Tibial artery (tissue), 4 donors: ENCODE measurements at places on chromosomes 5 and 9.
A peak's percentile ranks its signal among the peaks of the same experiment; 100 is the strongest.

GRCh38 chr5:68225188-68225910, 9.8 kb downstream of the PIK3R1 start:
- no peak overlapping the region for H3K4me3 ChIP-seq
- peak; percentile 77 for DNase-seq
- H3K4me1 ChIP-seq, result no peaks in the 10 kb centered on the region
- no peak overlapping the region for H3K27ac ChIP-seq

GRCh38 chr5:125390326-125390725, 643.9 kb upstream of the ZNF608 start:
- no peaks in the 10 kb centered on the region for H3K4me1 ChIP-seq
- no peak overlapping the region for H3K27ac ChIP-seq
- H3K36me3 ChIP-seq, result no peaks in the 10 kb centered on the region
- no peak overlapping the region for H3K4me3 ChIP-seq

DNA sequence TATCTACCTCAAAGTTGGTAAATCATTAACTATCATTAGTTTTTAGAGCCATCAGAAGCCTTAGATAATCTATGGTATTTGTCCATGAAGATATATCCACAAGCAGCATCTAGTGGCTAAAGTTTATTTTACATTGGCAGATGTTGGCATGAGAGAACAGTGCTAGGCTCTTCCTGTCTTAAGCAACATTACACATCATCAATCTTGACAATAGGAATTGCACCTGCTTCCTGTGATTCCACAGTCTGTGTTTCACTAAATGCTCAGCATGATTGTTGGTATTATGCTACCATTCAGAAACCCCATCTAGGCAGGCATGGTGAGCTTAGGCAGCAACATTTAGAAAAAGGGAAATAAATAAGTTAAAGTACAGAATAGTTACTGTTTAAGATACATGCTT, 246.6 kb downstream of the SLCO4C1 start:
- H3K27ac ChIP-seq, result no peak overlapping the region
- H3K36me3 ChIP-seq, result no peaks in the 10 kb centered on the region
- no peak for DNase-seq

GRCh38 chr5:57094753-57095683, 78.8 kb upstream of the GPBP1 start:
- no peak overlapping the region for H3K4me3 ChIP-seq
- no peaks in the 10 kb centered on the region for H3K4me1 ChIP-seq
- no peak overlapping the region for H3K27ac ChIP-seq
- H3K36me3 ChIP-seq, result no peaks in the 10 kb centered on the region
- DNase-seq, result no peak
- no peaks in the 10 kb centered on the region for H3K27me3 ChIP-seq

DNA sequence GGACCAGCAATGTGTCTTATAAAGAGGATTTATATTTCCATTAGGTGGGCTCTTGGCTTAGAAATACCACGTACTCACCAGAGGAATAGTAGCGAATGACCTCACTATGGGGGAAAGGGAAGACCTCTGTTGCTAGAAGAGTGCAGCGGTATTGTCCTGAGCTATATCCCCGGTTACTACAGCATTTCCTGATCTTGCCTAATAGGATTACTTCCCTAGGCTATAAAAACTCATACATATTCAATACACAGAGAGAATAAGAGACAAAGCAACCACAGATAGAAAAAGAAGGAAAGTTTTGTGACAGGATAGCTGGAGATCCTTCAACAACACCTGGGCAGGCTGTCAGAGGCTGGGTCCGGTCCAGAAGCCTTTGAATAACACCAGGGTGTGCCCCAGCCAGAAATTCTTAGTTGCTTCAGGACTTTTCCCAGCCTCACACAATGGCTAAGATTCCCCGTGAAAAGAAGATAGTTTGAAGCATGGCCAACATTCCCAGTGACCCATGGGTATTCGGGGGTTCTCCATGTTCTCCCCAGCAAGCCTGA, 85.4 kb downstream of the TRIM36 start:
- no peaks in the 10 kb centered on the region for H3K36me3 ChIP-seq
- H3K27me3 ChIP-seq, result no peaks in the 10 kb centered on the region
- no peak for DNase-seq
- H3K27ac ChIP-seq, result no peak overlapping the region

GRCh38 chr5:1354576-1354975, 9.7 kb upstream of the CLPTM1L start:
- no peaks in the 10 kb centered on the region for H3K4me1 ChIP-seq
- no peak for DNase-seq
- no peak overlapping the region for H3K27ac ChIP-seq
- no peaks in the 10 kb centered on the region for H3K27me3 ChIP-seq
- H3K36me3 ChIP-seq, result no peaks in the 10 kb centered on the region
- H3K4me3 ChIP-seq, result no peak overlapping the region

- no peaks in the 10 kb centered on the region for H3K36me3 ChIP-seq
- no peak overlapping the region for H3K27ac ChIP-seq
- no peaks in the 10 kb centered on the region for H3K4me1 ChIP-seq
- no peak overlapping the region for H3K4me3 ChIP-seq
- no peaks in the 10 kb centered on the region for H3K27me3 ChIP-seq
Measured at GRCh38 chr5:153555420-153556114, 65.1 kb downstream of the GRIA1 start.

GRCh38 chr9:79501546-79501945, 70.2 kb upstream of the TLE4 start:
- no peaks in the 10 kb centered on the region for H3K27me3 ChIP-seq
- no peak overlapping the region for H3K4me3 ChIP-seq
- no peak overlapping the region for H3K27ac ChIP-seq
- no peaks in the 10 kb centered on the region for H3K4me1 ChIP-seq
- no peak for DNase-seq
- H3K36me3 ChIP-seq, result no peaks in the 10 kb centered on the region
